ENCODE measurements at places on chromosomes 1 and 21.

DNA sequence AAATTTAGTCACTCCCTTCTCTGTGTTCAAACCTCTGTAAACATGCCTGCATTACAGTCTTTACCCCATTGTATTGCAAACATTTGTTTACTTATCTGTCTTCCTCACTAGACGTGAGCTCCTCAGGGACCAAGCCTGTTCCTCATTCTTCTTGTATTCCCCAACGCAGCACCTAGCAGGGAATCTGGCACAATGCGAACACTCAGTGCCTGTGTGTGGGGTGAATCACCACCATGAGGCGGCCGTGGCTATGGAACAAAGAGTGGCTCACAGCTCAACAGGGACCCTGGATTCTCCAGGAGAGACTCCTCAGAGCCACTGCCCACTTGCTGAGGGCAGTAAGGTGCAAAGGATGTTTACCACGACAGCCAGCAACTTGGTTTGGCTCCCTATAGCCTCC lies 95.9 kb downstream of the DDX20 start:
- no peak for DNase-seq

DNA sequence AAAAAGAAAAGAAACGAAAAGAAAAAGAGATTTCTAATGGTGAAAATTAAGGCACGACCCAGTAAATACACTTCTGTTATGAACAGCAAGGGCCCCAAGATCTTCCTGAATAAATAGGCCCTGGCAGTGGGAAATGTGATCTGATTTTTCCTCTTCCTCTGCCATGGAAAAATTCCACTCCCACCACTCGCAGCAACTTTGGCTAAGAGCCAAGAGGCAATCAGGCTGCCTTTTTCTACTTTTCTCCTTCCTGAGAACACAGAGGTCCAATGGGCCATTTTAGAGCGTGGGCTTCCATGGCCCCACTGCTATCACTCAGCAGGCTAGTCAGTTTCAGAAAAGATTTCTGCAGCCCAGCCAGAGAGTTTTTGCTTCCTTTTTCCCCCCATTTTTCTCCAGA lies 33.7 kb upstream of the AK4 start:
- peak; percentile 39 for DNase-seq

GRCh38 chr1:19468397-19468956 lies 16.9 kb downstream of the CAPZB start:
- no peak for DNase-seq

- DNase-seq = no peak
Measured at GRCh38 chr1:185249563-185249962, 67.5 kb downstream of the IVNS1ABP start.

GRCh38 chr1:77888081-77888780 lies at the start of gene NEXN:
Gene NEXN (plus strand): TSS chr1:77888624. CDS start chr1:77916107, 27,483 bp downstream.
- DNase-seq = peak; percentile 28

DNA sequence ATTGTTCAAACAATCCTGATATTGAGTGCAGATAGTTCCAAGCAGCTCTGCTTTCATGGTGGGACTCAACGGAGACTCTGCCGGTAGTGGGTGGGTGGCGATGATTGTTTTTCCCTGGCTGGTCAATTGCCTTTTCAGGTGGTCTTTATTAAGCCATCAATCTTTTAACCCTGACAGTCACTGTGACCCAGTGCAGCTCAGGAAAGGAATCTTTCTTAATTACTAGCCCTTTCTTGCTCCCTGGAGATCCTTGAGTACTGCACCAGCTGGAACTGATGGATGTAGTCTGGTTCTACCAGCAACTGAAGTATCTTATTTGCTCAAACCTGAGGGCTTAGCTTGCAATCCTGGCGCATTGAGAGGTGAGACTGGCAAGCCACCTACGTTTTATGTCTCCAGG lies 196.4 kb downstream of the PLPP3 start:
- no peak for DNase-seq

Measured in globus pallidus (tissue), 1 donor.